Panc1 (cell line): ENCODE measurements at places on chromosomes 3 and 15.

DNA sequence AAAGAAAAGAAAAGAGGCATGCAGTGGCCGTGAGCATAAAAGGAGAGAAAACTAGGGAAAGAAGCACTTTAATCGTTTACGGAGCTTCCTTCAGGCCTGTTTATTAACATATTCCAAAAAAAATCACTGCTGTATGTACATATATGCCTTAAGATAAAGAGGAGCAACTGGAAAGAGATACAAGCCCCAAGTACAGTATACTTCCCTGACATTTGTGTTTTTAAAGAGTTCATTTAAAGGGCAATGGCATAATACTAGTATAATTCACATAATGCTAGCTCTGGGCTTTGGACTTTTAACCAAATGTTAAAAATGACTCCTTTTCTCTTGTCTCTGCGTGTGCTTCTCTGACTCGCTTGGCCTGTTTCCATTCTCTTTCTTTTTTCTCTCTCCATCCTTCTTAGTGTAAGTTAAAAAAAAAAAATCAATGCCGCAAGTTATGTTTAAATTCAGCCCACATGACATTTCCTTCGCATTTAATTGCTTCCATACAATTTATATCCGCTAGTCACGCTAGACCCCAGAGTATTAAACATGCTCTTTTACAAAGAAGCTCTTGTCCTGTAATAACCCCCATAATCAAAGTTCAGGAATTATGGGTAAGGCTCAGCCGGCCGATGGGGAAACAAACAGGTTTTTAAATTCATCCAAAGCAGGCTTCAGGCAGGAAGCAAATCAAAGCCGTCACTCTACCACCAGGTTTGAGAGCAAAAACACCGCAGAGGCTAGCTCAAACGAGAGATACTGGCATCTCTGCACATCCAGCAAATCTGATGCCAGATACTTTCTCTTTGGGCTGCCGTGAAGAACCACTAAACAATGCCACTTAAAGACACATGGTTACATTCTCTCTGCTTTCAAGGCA, 19.4 kb downstream of the WWTR1 start:
- no peak for DNase-seq

DNA sequence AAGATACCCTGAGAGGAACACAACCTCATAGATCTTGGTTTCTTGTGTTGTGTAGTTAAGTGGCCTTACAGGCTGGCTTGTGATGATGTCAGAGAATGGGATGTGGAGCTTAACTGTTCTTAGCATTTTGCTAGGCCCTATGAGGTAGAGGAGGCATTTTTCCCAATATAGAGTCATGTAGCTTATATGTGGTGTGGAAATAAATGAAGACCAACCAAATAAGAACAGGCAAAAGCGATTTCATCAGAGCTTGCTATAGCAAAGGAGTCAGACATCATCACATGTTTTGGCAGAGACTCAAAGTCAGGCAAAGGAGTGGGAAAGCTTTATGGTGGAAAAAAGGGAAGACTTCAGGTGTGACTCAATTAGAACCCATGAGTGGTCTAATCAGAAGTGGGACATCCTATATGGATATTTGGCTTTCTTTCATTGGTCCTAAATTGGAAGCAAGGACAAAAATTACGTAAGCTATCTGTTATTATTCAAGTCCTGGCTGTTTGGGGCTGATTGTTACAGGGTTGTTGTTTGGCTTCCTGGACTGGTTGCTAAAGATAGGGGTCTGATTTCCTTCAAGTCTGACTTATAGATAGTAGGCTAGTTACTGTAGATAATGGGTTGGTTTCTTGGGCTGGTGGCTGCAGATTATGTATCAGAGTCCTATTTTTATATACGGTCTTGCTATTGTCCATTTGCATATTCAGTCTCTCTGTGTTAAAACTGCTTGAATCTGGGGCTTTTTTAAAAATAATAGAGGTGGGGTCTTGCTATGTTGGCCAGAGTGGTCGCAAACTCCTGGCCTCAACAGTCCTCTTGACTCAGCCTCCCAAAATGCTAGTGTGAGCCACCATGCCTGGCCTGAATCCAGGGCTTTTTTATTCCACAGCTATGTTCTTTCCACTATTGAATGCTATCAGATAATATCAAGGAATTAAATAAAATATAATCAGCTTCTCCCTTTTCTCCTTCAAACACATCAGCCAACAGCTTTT, 30.3 kb upstream of the SETD2 start:
- no peak for DNase-seq

- DNase-seq, result no peak
Measured at GRCh38 chr3:103134023-103134724, 699.4 kb downstream of the ZPLD1 start.

DNA sequence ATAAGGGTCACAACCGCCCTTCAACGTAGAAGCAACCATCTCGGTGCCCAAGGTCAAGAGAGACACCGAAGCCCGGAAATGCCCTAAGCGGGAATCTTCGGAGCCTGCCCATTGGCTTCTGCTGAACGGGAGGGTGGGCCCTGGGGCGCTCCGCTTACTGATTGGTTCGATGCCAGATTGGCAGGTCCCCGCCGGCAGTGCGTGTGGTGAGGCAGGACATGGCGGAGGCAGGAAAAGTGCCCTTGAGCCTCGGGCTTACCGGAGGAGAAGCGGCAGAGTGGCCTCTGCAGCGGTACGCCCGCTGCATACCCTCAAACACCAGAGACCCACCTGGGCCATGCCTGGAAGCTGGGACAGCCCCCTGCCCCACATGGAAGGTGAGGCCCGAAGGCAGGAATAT, at the start of gene REC114:
Gene REC114 (plus strand): TSS at position 197 of the 400 bp plus-strand sequence. CDS start 22 bp downstream, at position 219.
- DNase-seq, result no peak

DNA sequence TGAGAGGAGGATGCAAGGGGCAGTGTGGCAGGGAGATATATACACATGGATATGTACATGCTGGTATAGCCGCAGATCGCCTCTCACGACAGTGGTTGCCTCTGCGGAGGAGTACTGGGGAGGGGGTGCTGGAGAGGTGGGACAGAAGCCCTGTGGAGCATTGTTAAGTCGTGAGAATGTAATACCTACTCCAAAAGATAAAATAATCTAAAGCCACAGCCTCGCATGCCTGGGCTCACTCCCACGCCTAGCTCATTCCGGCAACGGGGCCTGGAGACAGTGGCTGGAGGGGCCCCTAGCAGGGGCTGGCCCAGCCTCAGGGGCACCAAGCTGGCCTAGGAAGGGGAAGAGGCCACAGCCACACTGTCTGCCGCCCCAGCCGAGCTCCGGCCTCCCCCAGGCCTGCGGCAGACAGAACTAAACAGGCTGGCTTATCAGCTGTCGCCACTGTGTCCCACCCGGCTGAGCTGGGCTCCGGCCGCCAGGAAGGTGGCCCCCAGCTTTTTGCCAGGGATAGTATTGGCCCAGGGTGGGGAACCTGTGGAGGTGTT, 65.1 kb upstream of the LCTL start:
- DNase-seq, result no peak

- no peak for DNase-seq
Measured at GRCh38 chr15:62899090-62899493, 143.5 kb upstream of the TPM1 start.

DNA sequence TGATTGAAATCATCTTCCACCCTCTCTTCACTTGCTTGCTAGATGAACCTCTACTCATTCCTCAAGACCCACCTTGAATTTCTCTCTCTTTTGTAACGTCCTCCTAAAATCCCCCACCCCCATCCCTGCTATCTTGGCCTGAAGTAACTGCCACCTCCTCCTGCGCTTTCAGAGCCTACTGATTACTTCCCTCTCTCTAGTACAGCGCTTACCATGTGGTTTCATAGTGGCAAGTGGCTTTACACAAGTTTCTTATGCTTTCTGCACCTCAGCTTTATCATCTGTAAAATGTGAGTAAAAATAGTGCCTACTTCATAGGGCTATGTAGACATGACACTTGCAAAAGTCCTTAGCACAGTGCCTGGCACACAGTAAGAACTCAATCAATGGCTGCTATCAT, 28.7 kb upstream of the DAZL start:
- no peak for DNase-seq

DNA sequence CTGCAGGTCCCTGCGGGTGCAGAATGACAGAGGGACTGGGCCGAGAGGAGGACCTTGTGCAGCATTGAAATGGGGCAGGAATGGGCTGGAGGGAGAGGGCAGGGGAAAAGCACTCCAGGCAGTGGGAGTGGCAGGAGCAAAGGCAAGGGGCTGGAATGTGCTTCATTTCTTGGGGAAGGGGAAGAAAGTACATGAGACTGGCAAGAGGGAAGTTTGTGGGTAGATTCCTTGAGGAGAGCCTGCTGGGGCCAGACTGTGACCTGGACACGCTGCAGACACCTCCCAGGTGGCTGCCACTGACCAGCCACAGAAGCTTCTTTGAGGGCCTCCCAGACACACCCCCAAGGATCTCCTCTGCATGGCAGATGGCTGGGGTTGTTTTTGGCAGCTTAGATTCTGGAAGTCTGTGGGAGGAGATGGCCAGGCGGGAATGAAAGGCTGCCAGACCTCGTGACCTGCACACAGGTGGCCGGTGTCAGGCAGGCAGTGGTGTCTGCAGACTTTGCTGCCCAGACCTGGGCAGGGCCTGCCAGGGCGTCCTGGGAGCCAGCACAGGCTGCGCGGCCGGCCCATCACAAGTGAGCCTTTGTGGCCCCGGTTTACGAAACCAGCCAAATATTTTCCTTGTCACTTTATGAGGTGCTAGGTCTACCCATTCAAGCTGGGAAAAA, 53.1 kb downstream of the SPSB4 start:
- DNase-seq, result no peak

GRCh38 chr3:186806089-186807055, at the start of gene RFC4:
RFC4 (minus strand) TSS chr3:186806482; CDS start chr3:186804713, 1,769 bp downstream.
- peak; percentile 57 for DNase-seq

- DNase-seq, result no peak
Measured at GRCh38 chr15:78438619-78439285, 736 bp downstream of the IREB2 start.

DNA sequence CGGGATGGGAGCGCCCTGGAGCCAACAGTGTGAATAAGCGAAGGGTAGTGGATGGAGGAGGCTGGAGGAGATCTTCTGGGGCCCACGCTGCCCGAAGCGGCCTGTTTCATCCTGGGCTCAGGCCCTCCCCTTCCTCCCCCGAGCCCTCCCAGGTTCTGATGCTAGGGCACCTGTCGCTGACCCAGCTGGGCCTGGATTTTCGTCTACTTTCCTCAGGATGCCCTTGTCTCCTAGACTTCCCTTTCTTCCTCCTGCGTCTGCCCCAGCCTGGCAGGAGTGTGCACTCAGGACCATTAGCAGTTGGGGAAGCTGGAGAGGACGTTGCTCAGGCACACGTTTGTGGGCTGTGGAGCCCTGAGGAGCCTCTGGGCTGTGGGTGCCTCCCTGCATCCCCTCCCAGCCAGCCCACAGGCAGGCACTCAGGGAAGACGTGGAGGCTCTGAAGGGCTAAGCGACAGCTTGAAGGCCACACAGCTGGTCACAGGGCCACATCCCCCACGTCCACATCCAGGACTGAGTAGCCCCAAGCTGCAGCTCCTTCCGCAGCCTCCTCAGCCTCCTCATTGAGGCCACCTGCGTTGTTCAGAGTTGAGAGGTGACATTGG, 23.9 kb upstream of the PIGZ start:
- DNase-seq, result no peak

- DNase-seq, result no peak
Measured at GRCh38 chr15:73500696-73501095, 57.7 kb downstream of the REC114 start.

GRCh38 chr3:152943645-152944044, 108.7 kb downstream of the P2RY1 start:
- no peak for DNase-seq

DNA sequence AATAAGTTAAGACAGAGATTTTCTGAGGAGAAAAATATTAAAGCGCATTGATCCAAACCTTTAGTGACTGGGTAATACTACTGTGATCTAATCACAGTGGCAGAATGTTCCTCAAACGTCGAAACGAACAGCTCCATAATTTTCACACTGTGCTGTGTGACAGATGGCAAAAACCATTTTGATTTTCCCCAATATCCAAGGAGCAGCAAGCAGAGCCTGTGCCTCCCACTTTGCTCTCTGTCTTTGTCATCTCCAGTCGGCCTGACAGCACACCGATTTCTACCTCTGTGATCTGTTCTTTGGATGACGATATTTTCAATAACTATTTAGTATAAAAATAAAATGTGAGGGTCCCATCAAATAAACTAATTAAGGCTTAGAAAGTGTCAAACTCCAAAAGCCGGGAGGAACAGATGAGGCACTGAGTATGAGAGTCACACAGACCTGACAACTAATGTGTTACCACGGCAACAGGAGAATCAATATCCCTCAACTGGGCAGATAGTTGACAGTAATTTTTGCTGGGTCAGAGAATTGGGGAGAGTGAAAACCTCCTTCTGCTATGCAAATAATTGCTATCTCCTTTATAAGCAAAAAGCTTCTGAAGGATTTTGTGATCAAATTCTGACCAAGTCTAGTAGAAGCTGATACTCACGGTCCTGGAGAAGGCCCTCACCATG, 489.1 kb upstream of the CFAP20DC start:
- DNase-seq, result no peak

DNA sequence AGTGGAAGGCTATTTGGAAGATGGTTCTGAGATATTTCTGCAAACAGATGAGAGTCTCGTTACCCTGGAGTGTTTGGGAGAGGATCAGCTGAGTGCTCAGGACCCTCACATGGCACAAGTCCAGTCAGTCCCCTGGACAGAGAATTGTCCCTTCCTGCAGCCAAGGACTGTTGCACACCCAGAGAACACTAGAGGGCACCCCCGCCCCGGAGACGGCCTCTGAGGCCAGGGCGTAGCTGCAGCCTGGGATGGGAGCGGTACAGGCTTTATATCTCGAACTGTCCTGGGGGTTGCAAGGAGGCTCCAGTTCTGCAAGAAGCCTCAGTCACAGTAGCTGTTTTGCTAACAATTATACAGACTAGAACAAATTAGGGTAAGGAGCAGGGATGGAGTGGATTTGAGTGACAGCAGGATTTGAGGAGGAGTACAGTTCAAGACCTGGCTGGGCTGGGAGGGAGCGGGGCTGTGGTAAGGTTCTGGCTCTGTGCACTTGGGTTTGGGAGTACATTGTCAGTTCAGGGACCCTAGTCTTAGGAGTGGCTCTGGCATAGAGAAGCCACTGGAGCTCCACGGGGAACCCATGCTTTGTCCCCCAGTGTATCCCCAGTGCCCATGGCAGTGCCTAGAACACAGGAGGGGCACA, 67.6 kb upstream of the HACD2 start:
- peak; percentile 43 for DNase-seq

DNA sequence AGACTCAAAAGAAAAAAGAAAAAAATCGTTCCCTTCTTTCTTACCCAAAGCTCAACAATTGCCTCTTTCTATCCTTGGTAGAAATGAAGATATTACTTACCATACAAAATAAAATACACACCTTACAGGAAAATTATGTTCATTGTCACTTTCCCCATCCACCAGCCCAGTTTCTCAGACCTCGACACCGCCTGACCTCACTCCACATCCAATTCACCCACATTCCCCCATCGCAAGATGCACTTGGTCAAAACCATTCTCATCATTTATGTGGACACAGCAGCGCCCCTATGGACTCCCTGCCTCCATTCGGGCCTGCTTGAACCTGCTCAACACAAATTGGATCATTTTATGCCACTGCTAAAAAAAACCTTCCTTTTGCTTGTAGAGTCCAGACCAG, 7.0 kb downstream of the ANPEP start:
- no peak for DNase-seq

- DNase-seq, result no peak
Measured at GRCh38 chr3:178392511-178392926, 143.7 kb upstream of the KCNMB2 start.
